Articular chondrocyte of knee joint (primary cell): ENCODE measurements at places on chromosomes 6 and 20. TPM values are rescaled to one million over a fixed set of nuclear protein-coding genes. Genes with fewer than 3 reads are reported as not detected.

Gene SLC16A10
- 0.22 and 1.4 TPM in 2 replicates for total RNA-seq

Gene ZNF184
- total RNA-seq: 8.5 and 11.6 TPM in 2 replicates

Gene KIAA0408
- total RNA-seq: 2.0 and 3.9 TPM in 2 replicates

Gene SAPCD1
- total RNA-seq: 0.54 and 1.4 TPM in 2 replicates

Gene NKAIN4
- total RNA-seq: not detected in 2 replicates
